ENCODE measurements at places on chromosomes 7 and 10.
A peak's percentile ranks its signal among the peaks of the same experiment; 100 is the strongest.

- peak; percentile 40 for DNase-seq
Measured at GRCh38 chr7:150983893-150984368, 5.8 kb upstream of the KCNH2 start.

- no peak for DNase-seq
Measured at GRCh38 chr10:90018819-90019218, 317.4 kb downstream of the KIF20B start.

- DNase-seq: no peak
Measured at GRCh38 chr10:1356349-1356748, 300.2 kb downstream of the WDR37 start.

DNA sequence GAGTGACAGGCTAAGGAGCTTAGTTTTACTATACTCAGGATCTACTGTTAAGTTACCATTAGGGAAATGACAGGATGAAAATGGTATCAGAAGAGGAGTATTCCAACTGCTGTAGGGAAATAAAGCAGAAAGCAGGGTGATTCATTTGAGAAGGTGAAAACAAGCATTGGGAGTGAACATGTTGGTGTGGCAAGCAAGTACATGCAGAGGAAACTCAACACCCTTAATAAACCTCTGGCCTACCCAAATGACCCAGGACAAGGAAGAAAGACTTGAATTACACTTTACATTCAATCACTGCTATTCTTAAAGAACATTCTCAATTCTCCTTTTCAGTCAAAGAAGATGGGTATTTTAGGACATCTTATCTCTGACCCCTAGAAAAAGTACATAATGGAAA, 28.7 kb downstream of the ERLIN1 start:
- no peak for DNase-seq

DNA sequence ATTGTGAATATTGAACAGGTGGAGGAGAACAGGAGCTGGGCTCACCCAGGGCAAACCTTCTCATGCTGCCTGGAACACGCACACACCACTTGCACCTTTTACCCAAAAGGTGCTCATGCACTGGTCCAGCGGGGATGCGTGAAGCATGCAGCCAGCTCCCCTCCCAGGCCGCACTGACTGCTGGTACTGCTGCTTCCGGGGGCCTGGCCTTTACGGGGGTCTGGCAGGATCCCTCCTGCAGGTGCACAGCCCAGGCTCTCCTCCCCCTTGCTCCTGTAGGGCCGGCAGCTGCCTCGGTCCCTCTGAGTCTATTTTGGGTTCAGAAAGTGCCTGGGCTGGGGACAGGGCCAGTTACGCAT, 221.7 kb downstream of the DNAJB6 start:
- DNase-seq: no peak

DNA sequence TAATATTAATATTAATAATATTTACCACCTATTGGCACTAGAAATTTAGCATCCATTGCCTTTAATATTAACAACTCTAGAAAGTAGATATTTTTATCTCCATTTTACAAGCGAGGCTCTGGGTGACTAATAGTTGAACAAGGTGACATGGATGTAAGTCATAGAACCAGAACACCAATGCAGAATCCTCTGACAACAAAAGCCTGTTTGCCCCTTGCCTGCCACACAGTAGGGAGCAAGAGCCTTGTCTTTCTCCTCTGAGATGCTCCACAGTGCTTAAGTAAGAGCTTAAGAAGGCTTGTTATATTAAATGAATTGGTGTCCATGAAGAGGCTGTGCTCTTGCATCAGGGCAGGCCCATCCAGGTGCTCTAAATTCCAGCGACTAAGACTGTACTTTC, 51.2 kb upstream of the LBX1 start:
- no peak for DNase-seq
